Esophagus muscularis mucosa (tissue), 4 donors: ENCODE measurements at places on chromosomes 12 and 14. TPM values are rescaled to one million over a fixed set of nuclear protein-coding genes. Genes with fewer than 3 reads are reported as not detected.

The LIN7A gene
- 5.4 TPM for total RNA-seq

DNA sequence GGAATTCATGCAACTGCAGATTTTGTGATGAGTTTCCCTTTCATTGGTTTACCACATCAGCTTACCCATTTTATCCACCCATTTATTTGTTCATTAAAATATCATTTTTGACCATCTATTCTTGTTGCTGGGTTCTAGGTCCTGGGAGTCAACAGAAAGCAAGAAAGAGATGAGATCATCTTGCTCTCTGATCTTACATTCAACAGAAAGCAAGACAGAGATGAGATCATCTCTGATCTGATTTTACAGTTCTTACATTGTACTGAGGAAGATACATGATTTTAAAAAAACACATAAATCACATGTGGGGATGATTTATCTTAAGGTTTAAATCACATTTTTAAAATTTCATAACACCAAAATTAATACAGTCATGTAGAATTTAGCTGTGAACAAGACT, 2.3 kb downstream of the TAS2R46 start:
- no peak for DNase-seq

DNA sequence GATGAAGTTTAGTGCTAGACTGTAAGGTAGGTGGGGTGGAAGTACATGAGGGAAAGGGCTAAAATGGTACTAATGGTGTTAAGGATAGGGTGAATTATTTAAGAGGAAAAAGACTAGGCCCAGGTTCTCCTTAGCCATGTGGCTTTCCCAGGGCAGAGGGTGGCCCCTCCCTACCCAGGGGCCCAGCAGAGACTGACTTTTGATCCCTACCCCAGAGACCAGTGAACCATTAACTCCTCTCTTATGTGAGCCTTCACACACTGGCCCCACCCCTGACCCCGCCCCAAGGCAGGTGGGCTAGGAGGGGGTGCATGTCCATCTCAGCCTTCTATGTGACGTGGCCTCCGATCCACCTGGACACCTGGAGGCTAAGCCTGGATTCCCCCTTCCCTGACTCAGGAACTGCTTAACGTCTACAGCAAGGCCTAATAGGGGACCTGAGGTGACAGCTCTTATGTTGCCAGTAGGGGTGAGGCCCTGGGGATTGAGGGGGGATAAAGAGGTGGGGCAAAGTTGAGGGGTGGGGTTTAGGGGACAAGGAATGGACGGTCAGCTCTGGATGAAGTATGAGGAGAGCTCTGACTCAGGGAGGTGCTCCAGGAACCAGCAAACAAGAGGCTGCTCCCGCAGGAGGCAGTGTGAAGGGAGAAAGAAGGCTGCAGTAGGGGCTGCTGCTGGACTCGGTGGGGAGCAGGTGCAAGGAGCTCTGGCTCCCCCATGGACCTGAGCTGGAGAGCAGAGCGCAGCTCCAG, 757 bp downstream of the SLC39A5 start:
- no peak for DNase-seq

DNA sequence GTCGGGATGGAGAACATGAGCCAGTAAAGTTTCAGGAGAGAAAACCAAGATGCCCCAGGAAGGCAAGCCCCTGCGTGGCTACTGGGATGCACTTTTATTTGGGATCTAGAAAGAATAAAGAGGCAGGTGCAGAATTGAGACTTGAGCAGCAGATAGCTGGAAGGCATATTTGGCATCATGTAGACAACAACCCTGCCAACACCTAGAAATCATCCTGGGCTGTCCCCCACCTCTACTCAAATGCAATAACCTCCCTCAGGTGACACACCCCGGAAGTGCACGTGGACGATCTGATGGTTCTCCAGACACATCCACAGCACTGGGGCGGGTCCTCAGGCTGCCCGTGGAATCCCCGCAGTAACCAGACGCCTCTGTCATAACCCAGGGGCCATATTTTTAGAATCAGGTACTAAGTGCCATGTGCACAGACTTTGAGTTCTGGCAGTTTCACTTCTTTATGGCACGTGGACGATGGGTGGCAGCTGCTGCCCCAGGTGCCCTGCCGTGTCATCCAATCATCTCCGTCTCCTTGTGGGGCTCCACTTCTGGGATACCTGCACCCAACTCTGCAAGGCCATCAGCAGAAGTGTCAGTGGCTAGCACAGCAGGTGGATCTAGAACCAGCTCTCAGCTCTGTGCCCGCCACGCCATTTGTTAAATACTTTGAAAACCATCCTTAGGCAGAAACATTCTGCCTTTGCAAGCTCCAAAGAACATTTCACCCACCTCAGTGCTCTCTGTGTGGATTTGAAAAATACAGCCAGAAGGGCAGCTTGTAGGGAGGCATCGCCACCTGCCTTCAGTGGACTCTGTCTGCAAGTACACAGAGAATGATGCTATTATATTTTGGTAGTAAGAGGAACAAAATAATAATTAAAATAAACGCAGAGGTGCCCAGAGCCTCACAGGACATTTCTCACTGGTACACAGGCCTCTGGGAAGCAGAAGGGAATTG, 771.7 kb upstream of the TMEM132C start:
- no peak for DNase-seq

- no peak for DNase-seq
These were observed 31.3 kb downstream of the SOCS2 start for GRCh38 chr12:93603762-93604161.

DNA sequence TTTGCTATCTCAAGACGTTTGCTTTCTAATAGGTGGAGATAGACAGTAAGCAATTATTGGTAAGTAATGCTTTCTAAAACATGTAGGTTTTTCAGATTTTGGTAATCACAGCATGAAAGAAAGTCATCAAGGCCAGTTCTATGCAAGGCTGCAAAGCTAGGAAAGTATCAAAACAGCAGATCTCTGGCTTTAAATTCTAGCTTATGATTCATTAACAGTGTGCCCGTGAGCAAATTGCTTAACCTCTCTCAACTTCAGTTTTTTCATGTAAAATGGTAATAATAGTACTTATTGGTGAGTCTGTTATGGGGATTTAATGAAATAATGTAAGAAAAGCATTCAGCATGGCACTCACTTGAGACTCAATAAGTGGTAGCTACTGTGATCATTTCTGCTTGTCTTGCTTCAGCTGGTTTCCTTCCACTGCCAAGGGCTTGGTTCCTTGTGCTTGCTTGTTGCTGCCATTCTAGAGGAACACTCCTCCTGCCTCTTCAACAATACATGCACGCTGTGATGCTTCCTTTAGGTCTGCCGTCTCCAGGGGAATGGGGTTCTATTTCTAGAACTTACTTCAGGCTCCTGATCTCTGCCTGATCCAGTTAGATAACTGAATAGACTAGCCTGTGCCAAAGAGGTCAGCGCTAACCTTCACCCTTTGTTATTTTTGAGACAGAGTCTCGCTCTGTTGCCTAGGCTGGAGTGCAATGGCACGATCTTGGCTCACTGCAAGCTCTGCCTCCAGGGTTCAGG, 88.4 kb downstream of the CAND1 start:
- DNase-seq, result no peak

The PMEL gene
- 2.2 TPM for total RNA-seq

GRCh38 chr12:15494329-15495046, 172.2 kb downstream of the PTPRO start:
- DNase-seq, result no peak

The PZP gene
- 0.06 TPM for total RNA-seq

The KRT83 gene
- total RNA-seq, result not detected

GRCh38 chr12:88037770-88038169, 8.6 kb upstream of the C12orf50 start:
- DNase-seq, result no peak

DNA sequence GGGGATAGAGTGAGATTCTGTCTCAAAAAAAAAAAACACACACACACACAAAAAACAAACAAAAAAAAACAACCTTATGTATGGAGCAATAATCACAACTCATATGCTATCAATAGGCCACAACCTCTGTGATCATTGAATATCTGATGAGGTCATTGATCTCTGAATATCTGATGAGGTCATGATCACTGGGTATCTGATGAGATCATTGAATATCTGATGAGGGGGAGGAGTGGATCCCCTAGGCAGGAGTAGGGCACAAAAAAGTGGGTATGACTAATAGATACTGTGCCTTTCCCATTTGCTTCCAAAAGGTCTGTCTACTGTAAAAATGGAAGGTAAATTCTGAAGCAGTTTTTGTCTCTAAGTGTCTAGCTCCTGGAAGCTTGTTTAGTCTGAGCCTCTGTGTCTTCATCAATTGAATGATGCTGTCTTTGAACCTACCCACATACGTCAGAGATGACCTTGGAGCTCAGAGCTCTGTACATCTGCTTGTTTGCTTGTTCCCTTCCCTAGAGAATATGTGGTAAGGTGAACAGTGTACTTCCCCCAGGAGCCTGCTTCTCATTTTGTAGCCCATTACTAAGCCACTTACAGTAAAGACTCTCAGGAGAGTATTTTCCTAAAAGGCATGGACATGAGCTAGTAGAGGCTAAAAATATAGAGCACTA, 13.6 kb downstream of the PAH start:
- DNase-seq, result no peak

The RNASE8 gene
- total RNA-seq, result not detected

DNA sequence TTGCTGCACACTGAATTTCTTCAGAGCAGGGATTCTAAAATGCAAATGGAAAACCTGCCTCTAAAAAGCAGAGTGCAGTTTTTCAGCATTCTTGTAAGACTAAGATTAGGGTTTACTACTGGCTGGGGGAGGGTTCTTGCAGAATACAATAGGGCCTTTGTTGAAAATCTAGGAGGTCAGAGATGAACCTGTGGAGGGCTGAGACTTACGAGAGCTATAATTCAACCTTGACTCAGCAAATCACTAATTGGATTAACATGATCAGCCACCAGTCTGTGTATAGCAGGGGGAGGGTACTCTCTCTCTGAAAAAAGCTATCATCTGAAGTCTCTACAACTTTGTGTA, 92.6 kb upstream of the HIF1A start:
- no peak for DNase-seq

DNA sequence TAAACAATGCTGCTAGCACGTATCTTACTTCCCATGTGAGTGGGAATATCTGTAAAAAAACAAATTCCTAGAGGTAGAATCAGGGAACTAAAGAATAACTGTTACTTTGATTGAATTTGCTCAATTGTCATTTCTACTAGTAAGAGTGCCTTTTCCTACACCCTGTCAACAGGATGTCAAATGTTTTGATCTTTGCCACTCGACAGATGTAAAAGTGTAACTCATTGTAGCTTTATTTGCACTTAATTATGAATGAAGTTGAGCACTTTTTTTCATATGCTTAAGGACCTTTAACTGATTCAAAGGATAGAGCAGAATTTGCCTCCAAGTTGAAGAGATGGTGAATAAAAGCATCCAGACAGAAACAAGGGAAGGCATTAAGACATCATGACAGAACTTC, 104.5 kb downstream of the PPP1R12A start:
- DNase-seq, result no peak

The NXPH4 gene
- total RNA-seq, result not detected

The OASL gene
- 0.75 TPM for total RNA-seq

The VIPAS39 gene
- 18.7 TPM for total RNA-seq

DNA sequence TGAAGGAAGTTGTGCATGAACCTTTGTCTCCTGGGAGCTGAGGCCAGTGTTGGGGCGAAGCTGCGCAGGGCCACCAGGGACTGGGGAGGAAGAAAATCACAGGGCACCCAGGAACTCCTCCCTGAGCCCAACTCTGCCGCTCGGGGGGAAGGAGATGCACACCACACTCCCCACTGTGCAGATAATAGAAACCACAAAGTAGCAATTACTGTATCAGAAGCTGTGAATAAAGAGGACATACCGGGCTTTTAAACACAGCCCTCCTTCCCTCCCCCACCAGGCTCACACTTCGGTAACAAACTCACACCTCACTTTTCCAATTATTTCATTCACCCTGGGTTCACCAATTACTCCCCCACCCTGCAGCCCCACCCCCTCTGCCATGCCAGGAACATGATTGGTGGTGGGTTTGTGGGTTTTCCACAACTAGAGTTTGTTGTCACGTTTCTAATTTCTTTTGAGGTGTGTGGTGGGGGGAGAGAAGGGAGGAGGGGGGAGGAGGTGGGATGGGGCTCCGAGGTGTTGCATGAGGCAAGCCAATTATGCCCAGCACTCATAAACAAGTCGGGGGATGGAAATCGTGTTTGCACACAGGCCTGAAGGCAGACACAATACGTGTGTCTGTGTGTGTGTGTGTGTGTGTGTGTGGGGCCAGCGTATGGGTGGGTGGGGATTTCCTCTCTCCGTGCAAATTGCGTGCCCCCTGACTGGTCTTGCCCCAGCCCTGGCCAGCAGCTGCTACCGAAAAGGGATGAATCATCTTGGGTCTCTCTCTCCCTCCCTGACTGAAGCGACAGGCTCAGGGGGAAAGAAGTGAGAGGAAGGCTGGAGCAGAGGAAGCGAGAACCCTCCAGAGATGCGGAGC, 103.3 kb downstream of the RBM19 start:
- no peak for DNase-seq

The ASCL1 gene
- not detected for total RNA-seq

DNA sequence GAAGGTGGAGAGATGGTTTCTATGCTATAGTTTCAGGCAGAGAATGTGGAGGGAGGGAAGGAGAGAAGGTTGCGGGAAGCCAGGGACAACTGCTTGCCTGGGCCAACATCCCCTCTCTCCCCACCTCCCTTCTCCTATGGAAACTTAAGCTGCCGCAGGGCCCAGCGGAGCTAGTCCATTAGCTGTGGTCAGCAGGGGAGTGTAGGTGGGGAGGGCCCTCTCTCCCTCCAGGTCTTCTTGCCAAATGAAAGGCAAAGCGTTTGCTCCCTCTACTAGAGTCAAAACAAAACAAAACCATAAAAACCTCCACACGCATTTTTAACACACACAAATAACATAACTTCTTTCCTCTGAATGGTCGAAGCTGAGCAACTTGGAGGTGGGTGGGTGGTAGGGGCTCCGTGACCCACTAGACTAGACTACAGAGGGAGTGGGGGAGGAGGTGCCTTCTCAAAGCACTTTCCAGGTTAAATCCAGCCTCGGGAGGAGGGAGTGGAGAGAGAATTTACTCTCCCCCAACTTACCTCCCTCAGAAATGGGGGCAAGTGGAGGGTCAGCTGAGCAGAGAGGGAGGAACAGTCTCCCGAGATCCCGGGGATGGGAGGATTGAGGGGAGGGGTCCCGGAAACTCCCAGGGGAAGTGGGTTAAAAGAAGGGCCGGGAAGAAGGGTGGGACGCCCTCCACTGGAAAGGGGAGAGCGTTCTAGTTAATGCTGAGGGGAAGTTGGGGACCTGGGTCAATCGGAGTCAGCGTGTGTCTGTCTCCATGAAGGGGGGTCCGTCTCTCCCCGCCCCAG, 4.6 kb upstream of the CACNB3 start:
- no peak for DNase-seq

DNA sequence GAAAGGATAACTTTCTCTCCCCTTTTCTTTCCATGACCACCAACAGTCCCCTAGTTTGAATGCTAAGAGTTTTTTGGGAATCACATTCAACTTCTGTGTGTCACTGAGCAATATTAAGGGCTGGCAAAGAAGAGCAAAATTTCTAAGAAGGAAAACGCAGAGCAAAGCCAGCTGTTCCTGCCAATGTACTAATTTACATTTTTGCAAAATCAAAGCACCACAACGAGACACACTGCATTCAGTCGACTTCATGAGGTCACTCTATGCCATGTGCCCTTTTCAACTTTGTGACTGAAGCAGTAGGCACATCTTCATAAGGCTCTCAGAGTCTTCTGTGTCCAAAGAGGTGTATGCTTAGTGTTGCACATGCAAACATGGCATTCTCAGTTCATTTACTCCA, 66.4 kb downstream of the PTPRR start:
- no peak for DNase-seq

GRCh38 chr12:94597268-94597667, 53.1 kb downstream of the TMCC3 start:
- no peak for DNase-seq
